ENCODE measurements at places on chromosomes 11 and 22.

DNA sequence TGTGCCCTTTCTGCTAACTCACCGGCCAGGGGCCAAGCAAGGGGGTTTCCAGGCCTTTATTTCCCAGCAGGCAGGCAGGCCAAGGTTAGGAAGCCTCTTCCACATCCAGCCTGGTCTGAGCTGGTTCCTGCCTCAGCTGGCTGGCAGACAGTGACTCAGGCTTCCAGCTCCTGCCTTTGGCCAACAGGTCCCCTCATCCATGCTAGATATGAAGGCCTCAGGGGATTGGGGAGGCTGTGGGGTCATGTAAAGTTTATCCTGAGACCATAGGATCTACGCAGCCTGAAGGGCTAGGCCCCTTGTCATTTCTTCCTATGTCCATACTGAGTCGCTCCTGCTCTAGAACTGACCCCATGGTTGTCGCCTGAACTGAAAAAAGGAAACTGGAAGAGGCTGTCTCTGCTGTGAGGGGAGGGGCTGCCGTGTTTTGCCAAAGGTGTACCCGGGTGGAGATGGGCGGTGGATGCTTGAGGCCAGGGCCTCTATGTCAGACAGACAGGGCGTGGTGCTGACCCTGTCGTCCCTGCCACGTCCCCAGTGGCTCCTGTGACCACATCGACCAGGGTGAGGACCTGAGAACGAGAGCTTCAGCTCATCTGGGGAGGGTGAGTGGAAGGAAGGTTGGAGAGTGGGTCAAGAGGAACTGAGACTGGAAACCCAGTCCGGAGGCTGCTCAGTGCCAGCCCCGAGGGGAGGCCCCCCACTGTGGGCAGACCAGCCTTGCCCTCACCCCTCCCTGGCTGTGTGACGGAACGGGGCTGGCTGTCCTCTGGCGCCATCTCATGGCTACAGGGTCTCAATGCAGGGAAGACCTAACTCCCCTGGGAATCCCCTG lies 17.0 kb downstream of the P2RY6 start:
- no peaks in the 10 kb centered on the region for H3K36me3 ChIP-seq
- no peak overlapping the region for H3K27ac ChIP-seq
- H3K4me1 ChIP-seq, result no peaks in the 10 kb centered on the region
- no peaks in the 10 kb centered on the region for H3K27me3 ChIP-seq
- DNase-seq, result peak; percentile 89
- H3K4me3 ChIP-seq, result 0 out of 2 replicates have a peak overlapping the region, but pooled peaks have one; percentile 26

DNA sequence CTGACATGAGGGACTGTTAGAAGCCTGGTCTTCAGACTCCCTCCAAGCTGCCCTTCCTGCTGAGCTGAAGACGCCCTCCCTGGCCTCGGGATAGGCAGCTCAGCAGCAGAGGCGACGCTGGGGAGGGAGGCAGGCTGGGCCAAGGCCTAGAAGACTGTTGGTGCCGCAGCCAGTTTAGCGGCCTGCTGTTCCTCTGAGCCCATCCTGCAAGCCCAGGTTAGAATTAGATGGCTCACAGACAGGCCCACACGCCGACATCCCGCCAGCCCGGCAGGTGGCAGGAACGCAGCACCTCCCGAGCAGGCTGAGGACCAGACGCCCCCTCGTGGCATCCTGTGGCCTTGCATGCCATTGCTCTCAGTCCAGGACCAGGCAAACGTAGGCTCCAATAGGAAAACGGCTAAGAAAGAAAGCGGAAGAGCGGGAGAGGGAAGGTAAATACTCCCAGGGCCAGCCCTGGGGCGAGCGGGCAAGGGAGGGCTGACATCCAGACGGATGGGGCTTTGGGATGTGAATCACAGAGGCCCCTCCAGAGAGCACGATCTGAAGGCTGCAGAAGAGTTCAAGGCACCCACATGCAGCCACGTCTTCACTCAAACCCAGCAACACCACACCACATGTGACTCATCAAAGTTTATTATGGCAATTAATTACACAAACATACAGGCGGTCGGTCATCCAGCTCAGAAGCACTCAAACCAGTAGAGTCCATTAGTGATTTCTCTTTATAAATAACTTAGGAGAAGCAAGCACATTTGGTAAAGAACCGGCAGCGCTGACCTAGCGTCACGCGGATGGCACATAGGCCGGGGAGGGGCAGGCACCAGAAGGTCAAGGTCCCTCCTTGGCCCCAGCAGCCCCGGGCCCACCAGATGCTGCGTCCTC lies 27.6 kb downstream of the CD5 start:
- peaks cover 2% of the 10 kb centered on the region for H3K4me1 ChIP-seq
- DNase-seq, result peak; percentile 96
- H3K4me3 ChIP-seq, result no peak overlapping the region
- H3K27ac ChIP-seq, result no peak overlapping the region

GRCh38 chr11:130571519-130571918 lies 123.1 kb downstream of the ADAMTS15 start:
- H3K4me1 ChIP-seq, result no peaks in the 10 kb centered on the region
- DNase-seq, result no peak
- H3K27me3 ChIP-seq, result no peaks in the 10 kb centered on the region
- H3K4me3 ChIP-seq, result no peak overlapping the region
- no peak overlapping the region for H3K27ac ChIP-seq

GRCh38 chr11:60457576-60457975 lies 1.9 kb downstream of the MS4A1 start:
- no peak overlapping the region for H3K27ac ChIP-seq
- H3K27me3 ChIP-seq, result no peaks in the 10 kb centered on the region
- no peak overlapping the region for H3K4me3 ChIP-seq
- no peaks in the 10 kb centered on the region for H3K36me3 ChIP-seq
- no peak for DNase-seq

DNA sequence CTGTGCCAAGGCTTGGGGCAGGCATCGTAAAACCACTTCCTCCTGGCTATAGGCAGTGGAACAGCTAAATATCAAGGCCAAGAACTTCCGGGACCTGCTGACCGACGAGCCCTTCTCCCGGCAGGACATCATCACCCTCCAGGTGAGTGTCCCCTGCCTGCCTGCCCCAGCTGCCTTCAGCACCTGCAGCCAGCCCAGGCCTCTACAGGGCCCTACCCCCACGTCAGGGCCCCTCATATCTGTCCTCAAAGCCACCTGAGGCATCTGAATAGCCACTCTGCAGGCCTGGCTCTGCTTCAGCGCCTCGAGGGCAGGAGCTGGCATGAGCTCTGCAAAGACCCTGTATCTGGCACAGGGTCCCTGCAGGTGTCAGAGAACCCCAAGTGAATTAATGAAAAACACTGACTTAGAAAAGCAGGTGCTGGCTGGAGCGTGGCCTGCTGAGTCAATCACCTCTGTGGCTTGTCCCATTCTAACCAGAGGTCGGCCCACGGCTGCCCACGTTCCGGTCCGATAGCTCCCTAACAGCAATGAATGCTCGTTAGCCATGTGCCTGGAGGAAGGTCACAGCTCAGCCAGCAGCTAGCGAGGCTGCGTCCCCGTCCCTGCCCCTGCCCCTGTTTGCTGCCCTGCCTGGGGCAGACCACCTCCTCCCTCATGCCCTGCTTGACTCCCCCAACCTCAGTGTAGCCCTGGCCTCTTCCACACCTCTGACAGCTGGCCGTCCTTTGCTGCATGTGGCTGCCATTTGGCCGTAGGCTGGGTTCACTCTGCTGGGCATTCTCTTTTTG lies 16.8 kb downstream of the PPIL2 start:
- no peak for DNase-seq
- no peaks in the 10 kb centered on the region for H3K4me1 ChIP-seq
- no peak overlapping the region for H3K4me3 ChIP-seq
- H3K27ac ChIP-seq, result no peak overlapping the region
- H3K36me3 ChIP-seq, result 0 out of 2 replicates have a peak, but pooled peaks cover 4% of the 10 kb centered on the region
